GM12865 (cell line): ENCODE measurements at places on chromosomes 3 and 15.

DNA sequence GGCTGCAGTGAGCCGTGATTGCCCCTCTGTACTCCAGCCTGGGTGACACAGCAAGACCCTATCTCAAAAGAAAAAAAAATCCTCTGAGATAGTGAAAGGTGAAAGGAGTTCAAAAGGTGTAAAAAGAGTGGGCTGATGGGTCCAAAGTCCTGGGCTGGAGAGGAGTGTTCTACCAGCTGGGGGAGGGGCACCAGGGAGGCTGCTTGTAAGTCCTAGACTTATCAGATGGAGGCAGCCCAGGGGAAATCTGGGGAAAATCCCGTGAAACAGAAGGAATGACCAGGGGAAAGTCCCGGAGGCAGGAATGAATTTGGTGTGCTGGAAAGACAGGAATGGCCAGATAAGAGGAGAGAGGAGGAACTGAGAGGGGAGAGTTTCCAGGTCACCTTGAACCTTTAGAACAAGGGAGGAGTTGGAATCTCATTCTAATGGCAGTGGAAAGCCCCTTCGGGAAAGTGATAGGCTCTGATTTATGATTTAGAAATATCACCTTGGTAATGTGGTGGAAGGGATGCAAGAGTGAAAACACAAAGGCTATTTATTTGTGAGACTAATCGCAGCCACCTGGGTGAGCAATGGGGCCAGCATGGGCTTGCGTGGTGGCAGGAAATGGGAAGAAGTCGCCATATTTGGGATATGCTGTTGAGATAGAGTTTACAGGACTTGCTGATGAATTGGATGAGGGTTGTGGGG is 23.4 kb upstream of the PPP4R2 start:
- peak; percentile 48 for DNase-seq

GRCh38 chr15:66638377-66638776 is 63.7 kb upstream of the SMAD6 start:
- no peak for DNase-seq

DNA sequence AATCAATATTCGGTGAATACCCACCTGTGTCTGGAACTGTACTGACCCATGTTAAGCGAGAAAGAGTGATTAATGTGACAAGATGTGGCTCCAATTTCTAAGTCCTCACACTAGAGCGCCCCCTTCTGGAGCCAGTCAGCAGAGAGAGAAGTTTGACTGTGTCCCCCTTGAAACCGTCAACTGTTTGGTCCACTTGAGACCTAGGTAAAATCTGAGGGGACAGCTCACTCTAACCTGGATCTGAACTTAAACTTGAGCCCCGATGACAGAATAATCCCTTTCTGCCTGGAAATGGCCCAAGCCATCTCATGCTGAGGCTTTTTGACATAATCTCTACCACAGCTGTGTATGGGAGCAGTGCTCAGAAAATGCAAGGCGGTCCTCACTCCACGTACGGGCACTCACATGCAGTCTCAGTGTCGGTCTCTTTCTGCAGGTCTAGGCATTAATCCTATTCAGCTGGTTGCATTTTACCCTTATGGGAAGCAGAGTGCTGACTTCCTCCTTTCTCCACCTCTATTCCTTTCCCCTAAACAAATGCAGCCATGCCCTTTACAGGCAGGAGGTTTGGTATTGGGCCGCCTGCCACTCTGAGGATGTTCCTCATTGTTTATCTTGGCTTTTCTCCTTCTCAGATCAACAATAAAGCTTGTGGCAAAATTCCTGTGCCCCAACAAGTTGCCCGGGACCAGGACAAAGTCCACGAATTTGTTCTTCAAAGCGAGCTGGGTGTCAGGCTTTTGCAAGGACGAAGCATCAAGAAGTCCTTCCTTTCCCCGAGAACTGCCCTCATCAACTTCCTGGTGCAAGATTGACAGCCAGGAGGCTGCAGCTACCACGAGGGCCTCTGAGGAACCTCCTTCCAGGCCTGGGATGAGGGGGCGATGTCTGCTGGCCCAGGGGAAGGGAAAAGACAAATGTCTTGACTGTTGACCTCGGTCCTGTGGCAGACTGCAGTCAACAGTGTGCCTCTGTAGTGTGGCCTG is 47.5 kb upstream of the LIMD1 start:
- DNase-seq = peak; percentile 43

- peak; percentile 72 for DNase-seq
These were observed 11.2 kb downstream of the TNFSF10 start for GRCh38 chr3:172511783-172512762.

- DNase-seq = no peak
These were observed 1014.1 kb downstream of the TBL1XR1 start for GRCh38 chr3:176183181-176183580.

GRCh38 chr3:169339386-169339785 is 324.1 kb downstream of the MECOM start:
- no peak for DNase-seq

DNA sequence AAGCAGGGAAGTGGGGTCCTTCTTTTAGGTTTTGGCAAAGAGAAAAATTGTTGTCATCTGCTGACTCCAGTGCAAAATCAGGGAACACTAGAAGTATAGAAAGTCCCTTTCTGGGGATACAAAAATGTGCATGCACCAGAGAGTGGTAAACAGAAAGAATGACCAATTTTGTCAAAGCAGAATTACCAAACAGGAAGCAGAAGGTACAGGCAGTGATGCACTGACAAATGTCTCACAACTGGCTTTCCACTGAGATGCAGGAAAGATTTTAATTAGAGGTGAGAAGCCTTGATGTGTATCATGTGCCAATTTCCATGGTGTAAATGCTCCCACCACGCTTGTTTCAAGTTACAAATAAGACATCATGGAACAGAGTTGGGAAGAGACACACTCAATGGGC is 66.0 kb downstream of the TRIM69 start:
- DNase-seq = peak; percentile 45

DNA sequence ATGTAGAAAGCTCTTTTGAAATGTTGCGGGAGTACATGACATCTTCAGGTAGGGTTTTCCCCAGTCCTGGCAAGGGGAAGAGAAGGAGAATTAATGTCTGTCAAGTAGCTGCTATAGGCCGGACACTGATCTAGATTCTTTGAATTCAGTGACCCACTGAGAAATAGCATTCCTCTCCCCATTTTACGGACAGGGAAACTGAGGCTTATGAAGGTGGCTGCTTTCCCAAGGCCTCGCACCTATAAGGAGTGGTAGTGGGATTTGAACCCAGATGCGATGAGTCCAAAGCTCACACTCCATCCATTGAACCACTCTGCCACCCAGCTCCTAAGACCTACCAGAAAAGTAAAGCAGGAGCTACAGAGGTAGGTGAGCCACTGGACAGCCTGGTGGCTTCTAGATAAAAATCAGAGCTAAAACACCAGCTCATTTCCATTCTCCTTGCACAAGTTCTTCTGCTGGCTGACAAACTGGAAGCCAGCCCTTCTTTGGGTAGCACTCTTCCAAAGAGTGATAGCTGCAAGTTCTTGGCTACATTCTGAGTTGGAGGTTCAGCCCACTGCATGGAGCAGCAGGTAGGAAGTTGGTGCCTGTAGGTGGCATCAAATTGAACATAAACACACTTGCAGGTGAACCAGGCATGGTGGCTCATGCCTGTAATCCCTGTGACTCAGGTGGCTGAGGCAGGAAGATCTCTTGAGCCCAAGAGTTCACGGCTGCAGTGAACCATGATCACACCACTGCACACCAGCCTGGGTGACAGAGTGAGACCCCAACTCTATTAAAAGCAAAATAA is 22.0 kb downstream of the ZNF710 start:
- DNase-seq = no peak

DNA sequence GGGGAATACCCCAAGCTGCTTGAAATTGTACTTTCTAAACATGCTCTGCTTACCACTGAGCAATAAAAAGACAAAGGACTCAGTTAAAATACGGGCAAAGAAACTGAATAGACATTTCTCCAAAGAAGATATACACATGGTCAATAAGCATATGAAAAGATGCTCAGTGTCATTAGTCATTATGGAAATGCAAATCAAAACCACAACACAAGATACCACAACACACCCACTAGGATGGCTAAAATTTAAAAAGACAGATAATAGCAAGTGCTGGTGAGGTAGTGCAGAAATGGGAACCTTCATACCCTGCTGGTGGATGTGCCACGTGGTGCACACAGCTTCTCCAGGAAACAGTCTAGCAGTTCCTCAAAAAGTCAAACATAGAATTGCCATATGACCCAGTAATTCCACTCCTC is 21.3 kb downstream of the LRIG1 start:
- peak; percentile 52 for DNase-seq

DNA sequence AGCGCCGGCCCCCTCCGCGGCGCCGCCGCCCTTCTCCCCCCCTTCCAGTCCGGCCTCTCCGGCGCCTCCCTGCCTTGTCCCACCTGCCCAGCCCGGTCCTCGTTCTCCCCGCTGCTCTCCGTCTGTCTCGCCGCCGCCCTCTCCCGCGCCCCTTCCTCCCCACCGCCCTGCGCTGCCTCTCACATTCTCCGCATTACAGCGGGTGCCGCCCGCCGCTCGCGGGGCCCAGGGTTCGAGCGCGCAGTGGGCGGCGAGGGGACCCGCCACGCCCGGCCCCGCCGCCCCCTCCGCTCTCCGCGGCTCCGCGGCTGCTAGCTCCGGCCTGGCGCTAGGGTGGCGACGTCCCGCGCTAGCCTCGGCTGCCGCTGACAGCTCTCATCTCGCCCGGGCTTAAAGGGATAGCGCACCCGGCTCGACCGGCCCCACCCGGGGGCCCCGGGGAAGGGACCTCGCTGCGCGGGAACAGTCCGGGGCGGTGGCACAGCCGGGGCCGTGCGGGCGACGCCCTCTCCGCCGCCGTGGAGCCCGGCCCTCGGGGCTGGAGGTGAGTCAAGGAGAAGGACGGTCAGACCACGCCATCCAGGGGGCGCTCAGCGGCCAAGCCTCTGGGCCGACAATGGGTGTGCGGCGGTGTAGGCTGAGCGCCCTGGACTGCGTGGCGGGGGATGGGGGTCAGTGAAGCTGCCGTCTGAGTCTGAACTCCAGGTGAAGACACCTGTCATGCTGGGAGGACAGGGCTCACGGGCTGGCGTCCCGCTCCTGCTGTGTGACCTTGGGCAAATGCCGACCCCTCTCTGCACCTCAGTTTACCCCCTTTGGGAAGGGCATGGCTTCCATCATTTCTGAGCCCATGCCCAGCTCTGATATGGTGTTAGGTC is 187.4 kb upstream of the LINGO1 start:
- DNase-seq = no peak

DNA sequence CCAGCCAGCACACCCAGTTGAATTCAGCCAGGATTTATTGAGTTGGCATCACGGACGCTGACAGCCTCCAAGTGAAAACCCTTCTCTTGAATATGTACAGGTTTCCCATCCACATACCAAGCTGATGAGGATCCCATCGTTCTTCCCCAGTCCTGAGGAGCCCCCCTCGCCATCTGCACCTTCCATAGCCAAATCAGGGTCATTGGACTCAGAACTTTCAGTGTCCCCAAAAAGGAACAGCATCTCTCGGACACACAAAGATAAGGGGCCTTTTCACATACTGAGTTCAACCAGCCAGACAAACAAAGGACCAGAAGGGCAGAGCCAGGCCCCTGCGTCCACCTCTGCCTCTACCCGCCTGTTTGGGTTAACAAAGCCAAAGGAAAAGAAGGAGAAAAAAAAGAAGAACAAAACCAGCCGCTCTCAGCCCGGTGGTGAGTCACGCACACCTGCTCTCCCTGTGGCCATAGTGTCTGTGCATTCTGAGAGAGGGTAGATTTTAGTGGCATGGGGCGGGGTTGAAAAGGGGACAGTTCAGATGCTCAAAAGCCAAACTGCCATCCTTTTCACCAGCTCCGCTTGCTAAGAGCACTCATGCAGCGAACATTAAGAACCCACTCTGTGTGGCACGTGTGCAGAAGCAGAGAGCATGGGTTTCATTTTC is 51.2 kb downstream of the KLHL25 start:
- DNase-seq = no peak

DNA sequence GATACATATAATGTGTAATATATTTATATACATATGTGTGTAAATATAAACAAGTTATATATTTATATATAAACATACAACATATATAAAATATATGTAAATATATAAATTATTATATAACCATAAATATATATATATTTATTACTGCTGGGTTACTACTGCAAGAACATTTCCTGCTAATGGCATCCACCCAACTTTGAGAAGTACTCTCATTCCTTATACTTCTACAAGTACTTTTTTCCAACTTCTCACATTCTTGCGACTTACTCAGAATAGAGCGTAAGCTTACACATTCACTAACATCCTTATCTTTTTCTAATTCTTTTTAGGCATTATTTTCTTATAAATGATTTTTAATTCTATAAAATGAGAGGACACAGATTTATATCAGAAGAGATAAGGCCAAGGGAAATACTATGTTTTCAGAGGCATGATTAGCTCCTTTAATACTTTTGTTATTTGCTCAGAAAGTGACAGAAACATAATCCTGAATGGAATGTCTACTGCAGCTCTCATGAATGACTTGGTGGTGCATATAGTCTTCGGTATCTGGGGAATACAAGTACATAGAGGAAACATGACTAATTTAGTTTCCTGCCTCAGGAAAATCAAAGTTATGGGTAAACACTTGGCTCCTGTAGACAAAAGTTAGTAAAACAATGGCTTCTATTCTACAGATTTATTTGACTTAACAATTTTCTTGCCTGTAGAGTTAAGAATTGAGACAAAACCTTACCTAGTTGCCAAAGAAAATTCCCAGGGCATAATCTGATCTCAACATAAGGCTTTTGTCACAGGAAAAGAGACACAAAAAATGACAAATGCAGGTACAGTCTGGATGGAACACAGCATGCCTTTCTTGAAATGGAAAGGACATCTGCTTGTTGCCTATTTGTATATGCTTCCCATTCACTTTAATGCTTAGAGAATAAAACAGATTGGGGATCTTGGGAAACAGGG is 453.9 kb downstream of the SQOR start:
- no peak for DNase-seq

- no peak for DNase-seq
These were observed 433.4 kb upstream of the GBE1 start for GRCh38 chr3:82194870-82195269.

GRCh38 chr15:69265347-69265955 is 33.3 kb upstream of the PAQR5 start:
- peak; percentile 24 for DNase-seq

DNA sequence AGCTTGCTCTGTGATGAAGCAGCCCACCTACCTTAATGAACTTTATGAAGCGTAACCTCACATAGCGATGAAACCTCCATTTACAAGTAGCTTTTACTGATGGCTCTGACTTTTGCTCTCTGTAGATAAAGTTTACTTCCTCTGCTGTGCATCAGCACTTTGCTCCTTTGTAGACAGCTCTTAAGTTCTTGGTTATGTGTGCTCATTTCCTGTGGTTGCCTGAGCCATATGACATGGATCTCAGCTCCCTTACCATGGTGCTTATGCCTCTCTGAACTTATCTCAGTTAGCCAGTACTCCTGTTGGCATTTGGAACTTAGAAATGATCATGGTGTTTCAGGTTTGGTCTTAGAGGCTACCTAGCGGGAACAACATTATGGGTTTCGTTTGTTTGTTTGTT is 7.8 kb downstream of the MFSD1 start:
- DNase-seq = no peak

GRCh38 chr3:161224786-161225185 is 3.7 kb downstream of the NMD3 start:
- no peak for DNase-seq
